ENCODE measurements at places on chromosomes 16 and 17. TPM values are rescaled to one million over a fixed set of nuclear protein-coding genes. Genes with fewer than 3 reads are reported as not detected.

The OTOP3 gene
- not detected for total RNA-seq

GRCh38 chr17:9648521-9649110 lies 3.3 kb downstream of the USP43 start:
- peaks cover 2% of the 10 kb centered on the region for H3K27me3 ChIP-seq
- H3K4me3 ChIP-seq, result no peak overlapping the region
- no peaks in the 10 kb centered on the region for H3K4me1 ChIP-seq
- no peak overlapping the region for H3K27ac ChIP-seq

The EFCAB13 gene
- total RNA-seq, result 2.8 TPM

DNA sequence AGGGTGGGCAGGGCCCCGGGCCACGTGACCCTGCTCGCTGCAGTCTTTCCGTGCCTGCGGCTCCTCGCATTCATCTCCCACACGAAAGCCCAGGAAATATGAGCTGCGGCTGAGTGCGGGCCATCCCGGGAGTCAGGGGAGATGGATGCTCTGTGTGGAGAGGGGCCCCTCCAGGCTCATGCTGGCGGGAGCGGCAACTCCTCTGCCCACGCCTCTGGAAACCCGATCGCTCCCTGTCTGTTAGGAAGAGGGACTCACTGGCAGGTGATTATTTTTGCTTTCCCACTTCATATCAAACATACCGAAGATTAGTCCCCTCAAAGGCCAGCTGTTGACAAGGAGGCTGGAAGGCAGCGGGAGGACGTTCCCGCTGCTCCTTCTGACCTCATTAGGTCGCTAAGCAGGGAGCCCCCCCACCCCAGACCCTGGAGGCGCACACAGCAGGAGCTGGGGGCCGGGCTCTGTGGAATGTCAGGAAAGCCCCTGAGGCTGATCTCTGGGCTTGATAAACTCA lies 228.5 kb downstream of the FOXL1 start:
- no peak overlapping the region for H3K27ac ChIP-seq
- no peaks in the 10 kb centered on the region for H3K27me3 ChIP-seq
- no peaks in the 10 kb centered on the region for H3K36me3 ChIP-seq
- no peak overlapping the region for H3K4me3 ChIP-seq
- peaks cover 7% of the 10 kb centered on the region for H3K4me1 ChIP-seq

GRCh38 chr17:27466743-27467375 lies 10.6 kb downstream of the KSR1 start:
- no peaks in the 10 kb centered on the region for H3K27me3 ChIP-seq
- H3K4me1 ChIP-seq, result peaks cover 33% of the 10 kb centered on the region
- no peaks in the 10 kb centered on the region for H3K36me3 ChIP-seq
- H3K4me3 ChIP-seq, result no peak overlapping the region

The FADS6 gene
- not detected for total RNA-seq

DNA sequence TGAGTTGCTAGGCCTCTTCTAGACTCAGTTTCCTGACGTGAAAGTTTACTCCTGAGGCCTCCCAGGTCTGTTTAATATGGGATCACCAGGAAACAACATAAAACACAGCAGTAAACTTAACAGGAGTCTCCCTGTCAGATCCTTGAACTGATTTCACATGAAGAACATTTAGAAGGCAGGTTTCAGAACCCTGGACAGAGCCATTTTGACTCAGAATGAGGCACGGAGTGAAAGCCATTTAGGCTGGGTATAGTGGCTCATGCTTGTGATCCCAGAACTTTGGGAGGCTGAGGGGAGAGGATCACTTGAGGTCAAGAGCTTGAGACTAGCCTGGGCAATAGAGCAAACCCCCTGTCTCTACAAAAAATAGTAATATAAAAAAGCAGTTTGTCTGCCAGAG lies 289.1 kb downstream of the CA10 start:
- no peak overlapping the region for H3K4me3 ChIP-seq
- DNase-seq, result no peak
- H3K4me1 ChIP-seq, result no peaks in the 10 kb centered on the region
- no peaks in the 10 kb centered on the region for H3K27me3 ChIP-seq
- H3K27ac ChIP-seq, result no peak overlapping the region

DNA sequence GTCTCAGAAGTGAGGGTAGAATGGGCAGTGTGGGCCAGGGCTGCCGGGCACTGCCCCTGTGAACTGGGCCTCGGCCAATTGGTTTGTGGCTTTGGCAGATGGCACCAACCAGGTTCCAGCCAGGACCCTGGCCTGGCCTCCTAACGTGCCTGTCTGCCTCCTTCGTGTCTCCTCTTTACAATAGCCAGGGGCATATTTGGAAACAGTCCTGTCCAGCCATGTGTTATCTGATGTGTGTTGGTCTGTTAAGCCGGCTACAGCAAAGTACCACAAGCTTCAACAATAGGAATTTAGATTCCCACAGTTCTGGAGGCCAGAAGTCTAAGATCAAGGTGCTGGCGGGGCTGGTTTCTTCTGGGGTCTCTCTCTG lies 14.6 kb downstream of the CRISPLD2 start:
- peak overlapping the region; percentile 88 for H3K27ac ChIP-seq
- H3K27me3 ChIP-seq, result no peaks in the 10 kb centered on the region
- H3K4me3 ChIP-seq, result no peak overlapping the region
- no peaks in the 10 kb centered on the region for H3K4me1 ChIP-seq

- peak; percentile 47 for DNase-seq
- no peaks in the 10 kb centered on the region for H3K27me3 ChIP-seq
- H3K4me1 ChIP-seq, result no peaks in the 10 kb centered on the region
- H3K4me3 ChIP-seq, result no peak overlapping the region
- no peak overlapping the region for H3K27ac ChIP-seq
Measured at GRCh38 chr17:34683390-34683789, 104.0 kb downstream of the TMEM132E start.

GRCh38 chr17:78557598-78558039 lies 19.6 kb downstream of the DNAH17 start:
- H3K27ac ChIP-seq, result no peak overlapping the region
- H3K36me3 ChIP-seq, result no peaks in the 10 kb centered on the region
- H3K4me1 ChIP-seq, result peaks cover 3% of the 10 kb centered on the region
- no peak for DNase-seq
- no peaks in the 10 kb centered on the region for H3K27me3 ChIP-seq
- no peak overlapping the region for H3K4me3 ChIP-seq

DNA sequence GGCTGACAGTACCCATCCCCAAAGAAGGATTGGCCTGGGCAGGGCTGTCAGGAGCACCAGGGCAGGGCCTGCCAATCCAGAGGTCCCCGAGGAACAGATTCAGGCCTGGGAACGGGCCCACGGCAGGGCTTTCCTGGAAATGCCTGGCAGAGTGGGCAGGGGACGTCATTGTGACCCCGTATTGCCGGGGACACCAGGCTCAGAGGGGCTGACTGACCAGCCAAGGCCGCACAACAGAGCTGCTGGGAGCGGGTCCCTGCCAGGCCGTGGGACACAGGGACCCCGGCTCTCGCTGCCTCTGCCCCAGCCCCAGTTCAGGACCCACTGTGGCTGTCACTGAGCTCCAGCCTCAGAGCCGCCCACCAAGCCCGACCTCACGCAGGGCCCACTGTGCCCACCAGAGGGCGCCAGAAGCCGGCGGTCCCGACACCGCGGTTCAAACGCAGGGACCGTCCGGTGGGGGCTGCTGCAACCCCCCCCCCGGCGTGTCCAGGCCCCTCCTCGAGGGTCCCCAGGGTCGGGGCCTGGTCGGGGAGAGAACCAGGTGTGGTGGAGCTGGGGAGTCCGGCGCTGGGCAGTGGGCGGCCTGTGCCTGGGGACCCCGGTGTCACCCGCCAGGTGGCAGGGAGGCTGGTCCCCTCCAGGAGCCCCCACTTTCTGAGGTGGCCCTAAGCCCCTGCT lies 15.2 kb upstream of the SSTR5 start:
- H3K27me3 ChIP-seq, result no peaks in the 10 kb centered on the region
- no peak for DNase-seq
- H3K4me1 ChIP-seq, result no peaks in the 10 kb centered on the region
- no peak overlapping the region for H3K4me3 ChIP-seq
- no peaks in the 10 kb centered on the region for H3K36me3 ChIP-seq

DNA sequence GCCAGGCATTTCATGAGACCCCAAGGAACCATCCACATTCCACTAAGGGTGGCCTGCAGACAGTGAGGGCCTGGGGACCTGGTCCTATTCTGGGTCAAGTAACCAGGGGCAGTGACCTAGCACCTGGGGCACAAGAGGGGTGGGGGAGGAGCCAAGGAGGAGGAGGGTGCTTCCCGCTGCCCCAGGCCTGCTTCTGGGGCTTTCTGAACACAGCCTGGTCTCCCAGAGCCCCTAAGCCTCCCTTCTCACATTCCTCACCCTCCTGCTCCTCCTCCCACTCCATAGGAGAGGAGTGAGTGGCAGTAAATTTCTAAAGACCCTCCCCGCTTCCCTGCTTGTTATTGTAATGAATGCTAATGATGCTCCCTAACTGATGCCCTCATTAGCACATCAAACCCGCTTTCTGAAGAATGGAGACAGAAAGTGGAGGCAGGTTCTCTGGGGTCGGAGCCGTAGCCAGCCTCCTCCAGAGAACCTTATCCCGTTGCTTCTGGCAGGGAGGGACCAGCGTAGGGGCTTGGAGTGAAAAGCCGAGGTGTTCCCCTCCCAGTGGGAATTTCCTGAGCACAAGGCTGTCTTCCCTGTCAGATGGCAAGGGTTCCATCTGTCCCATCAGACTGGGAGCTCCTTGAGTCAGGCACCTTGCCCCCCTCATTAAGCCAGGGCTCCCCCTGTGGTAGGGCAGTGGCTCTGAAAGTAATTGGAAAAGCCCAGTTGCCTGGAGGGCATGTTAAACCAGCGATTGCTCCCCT lies 3.7 kb upstream of the SRCIN1 start:
- no peaks in the 10 kb centered on the region for H3K4me1 ChIP-seq
- no peak overlapping the region for H3K4me3 ChIP-seq
- H3K27ac ChIP-seq, result no peak overlapping the region
- H3K36me3 ChIP-seq, result no peaks in the 10 kb centered on the region

The TBC1D3C gene
- not detected for total RNA-seq

- peak overlapping the region; percentile 60 for H3K4me3 ChIP-seq
- no peaks in the 10 kb centered on the region for H3K27me3 ChIP-seq
- DNase-seq, result peak; percentile 77
- no peaks in the 10 kb centered on the region for H3K36me3 ChIP-seq
Measured at GRCh38 chr16:397736-398332, 835 bp downstream of the NME4 start.

The MMP25 gene
- total RNA-seq, result 0.30 TPM

The NOD2 gene
- 1.6 TPM for total RNA-seq

DNA sequence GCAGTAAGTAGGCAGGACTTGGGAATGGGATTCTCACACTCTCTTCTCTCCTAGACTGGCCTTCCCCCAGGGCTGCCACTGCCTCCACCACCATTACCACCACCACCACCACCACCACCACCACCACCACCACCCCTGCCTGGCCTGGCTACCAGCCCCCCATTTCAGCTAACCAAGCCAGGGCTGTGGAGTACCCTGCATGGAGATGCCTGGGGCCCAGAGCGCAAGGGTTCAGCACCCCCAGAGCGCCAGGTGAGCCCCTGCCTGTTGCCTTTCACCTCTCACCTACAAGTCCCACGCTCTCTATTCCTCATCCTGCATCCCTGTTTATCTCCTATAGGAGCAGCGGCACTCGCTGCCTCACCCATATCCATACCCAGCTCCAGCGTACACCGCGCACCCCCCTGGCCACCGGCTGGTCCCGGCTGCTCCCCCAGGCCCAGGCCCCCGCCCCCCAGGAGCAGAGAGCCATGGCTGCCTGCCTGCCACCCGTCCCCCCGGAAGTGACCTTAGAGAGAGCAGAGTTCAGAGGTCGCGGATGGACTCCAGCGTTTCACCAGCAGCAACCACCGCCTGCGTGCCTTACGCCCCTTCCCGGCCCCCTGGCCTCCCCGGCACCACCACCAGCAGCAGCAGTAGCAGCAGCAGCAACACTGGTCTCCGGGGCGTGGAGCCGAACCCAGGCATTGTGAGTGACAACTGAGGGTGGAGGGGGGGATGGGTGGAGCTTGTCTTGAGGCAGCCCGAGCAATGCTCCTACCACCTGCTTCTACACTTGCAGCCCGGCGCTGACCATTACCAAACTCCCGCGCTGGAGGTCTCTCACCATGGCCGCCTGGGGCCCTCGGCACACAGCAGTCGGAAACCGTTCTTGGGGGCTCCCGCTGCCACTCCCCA lies 7.9 kb upstream of the TMEM88 start:
- H3K36me3 ChIP-seq, result peaks cover 47% of the 10 kb centered on the region
- peaks cover 16% of the 10 kb centered on the region for H3K4me1 ChIP-seq
- H3K27me3 ChIP-seq, result no peaks in the 10 kb centered on the region
- no peak overlapping the region for H3K27ac ChIP-seq
- DNase-seq, result no peak

The LGALS3BP gene
- total RNA-seq, result 733 TPM

DNA sequence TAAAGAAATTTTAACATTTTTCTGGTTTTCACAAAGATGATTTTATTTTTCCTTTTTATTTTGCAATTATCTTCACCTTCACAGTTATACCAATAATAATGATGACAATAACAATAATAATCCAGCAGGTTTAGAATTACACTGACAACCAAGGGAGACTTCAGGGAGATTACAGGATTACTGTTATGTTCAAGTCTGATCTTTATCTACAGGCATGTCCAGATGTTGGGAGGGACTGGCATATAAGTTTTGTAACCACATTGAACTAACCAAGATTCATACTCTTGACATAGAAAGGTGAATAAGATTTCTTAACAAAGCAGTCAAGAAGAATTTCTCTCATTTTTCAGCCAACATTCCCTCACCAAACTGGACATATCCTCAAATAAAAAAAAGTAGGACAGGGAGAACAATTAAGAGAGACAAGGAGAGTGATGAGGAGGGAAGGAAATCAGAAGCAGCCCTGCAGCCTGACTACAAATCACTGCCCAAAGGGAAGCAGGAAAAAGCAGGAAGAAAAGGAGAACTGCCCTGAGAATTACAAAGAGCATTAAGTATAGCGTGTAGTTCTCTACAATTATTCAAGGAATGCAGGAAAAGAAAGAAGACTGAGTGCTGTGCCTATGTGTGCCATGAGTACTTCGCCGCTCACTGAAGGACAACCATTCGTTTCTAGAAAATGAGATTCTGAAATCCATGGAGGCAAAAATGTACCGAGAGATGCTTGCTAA lies 155.7 kb upstream of the C17orf78 start:
- peaks cover 3% of the 10 kb centered on the region for H3K36me3 ChIP-seq
- no peak overlapping the region for H3K4me3 ChIP-seq
- H3K4me1 ChIP-seq, result no peaks in the 10 kb centered on the region

The SGCA gene
- 120 TPM for total RNA-seq

- H3K27ac ChIP-seq, result no peak overlapping the region
- DNase-seq, result no peak
- peaks cover 63% of the 10 kb centered on the region for H3K36me3 ChIP-seq
- H3K27me3 ChIP-seq, result no peaks in the 10 kb centered on the region
- H3K4me1 ChIP-seq, result peaks cover 15% of the 10 kb centered on the region
- H3K4me3 ChIP-seq, result no peak overlapping the region
Measured at GRCh38 chr16:30083216-30084055, 7.6 kb downstream of the PPP4C start.

GRCh38 chr17:8162233-8162996 lies at the start of gene VAMP2:
VAMP2 (minus strand) TSS chr17:8162948; CDS start chr17:8162879, 69 bp downstream.
- no peak for DNase-seq
- H3K27ac ChIP-seq, result peak within 1 kb of the TSS; percentile 99
- H3K36me3 ChIP-seq, result peaks cover 22% of the 10 kb centered on the region
- H3K27me3 ChIP-seq, result no peaks in the 10 kb centered on the region

Measured in right atrium auricular region (tissue), 2 donors.